ENCODE measurements at places on chromosomes 2 and 18. TPM values are rescaled to one million over a fixed set of nuclear protein-coding genes. Genes with fewer than 3 reads are reported as not detected.

Gene SERPINB3
- total RNA-seq = not detected

- H3K4me1 ChIP-seq = peaks cover 7% of the 10 kb centered on the region
- H3K4me3 ChIP-seq = no peak overlapping the region
- peaks cover 2% of the 10 kb centered on the region for H3K36me3 ChIP-seq
- no peaks in the 10 kb centered on the region for H3K27me3 ChIP-seq
- DNase-seq = no peak
These were observed 20.1 kb downstream of the ZC3H6 start for GRCh38 chr2:112295407-112296078.

DNA sequence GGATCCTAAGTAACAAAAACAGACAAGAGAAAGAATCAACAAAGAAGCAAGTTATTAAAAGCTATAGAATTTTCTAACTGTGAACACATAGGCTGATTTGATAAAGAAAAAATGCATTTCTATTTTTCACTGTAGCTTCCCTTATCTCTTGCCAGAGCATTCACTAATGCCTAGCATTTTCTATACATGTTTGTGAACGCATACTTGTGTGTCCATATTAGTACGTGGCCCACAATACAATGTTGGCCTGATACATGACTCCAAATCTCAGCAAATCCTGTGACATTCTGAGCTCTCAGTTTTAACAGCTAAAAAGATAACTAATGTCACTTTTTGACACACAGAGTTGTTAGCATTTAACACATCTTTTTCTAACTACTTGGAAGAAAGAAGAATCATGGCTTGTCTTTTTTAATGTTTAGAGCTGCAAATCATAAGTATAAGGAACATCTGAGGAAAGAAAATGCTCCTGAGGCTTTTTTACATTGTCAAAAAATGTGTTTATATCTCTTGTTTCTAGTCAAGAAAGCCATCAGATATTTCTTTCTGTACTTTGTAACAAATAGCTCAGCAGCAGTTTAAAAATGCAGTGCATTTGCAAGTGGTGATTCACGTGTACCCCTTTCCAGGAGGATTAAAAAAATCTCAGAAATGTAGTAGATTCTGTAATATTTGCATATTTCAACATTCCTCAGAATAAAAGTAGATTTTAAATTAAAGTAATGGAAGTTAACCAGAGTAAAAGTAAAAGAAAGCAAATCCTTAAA is 1646.8 kb upstream of the TMEFF2 start:
- H3K4me1 ChIP-seq = no peaks in the 10 kb centered on the region
- no peak overlapping the region for H3K27ac ChIP-seq
- H3K4me3 ChIP-seq = no peak overlapping the region
- no peaks in the 10 kb centered on the region for H3K36me3 ChIP-seq

DNA sequence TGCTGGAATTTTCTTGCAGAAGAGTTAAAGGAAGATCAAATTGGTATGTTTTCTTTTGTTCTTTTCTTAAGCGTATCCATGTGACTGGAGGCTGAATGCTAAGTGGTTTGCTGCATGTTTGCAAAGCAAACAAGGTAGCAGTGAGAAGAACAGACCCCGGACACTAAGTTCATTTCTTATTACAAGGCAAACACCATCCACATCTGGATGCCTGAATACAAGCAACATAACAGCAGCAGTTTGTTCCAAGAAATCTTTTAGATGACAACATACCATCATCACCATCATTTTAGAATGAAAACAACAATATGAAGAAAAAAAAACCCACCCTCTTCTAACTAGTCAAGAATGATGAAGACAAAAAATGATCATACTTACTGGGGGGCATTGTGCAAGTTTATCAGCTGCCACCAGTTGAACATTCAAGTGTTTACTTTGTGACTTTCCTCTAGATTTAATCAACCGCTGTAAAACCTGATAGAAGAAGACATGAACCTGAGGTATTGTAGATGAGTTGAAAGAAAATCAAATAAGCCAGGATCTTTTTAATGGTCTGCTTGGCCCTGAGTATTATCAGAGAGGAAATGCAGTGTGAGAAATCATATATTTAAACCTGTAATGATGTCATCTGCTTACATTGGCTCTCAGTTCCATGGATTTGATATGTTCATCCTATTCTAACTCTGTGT is 25.0 kb upstream of the ARL5A start:
- H3K4me3 ChIP-seq = no peak overlapping the region
- no peak overlapping the region for H3K27ac ChIP-seq
- no peak for DNase-seq

- H3K27me3 ChIP-seq = no peaks in the 10 kb centered on the region
- no peaks in the 10 kb centered on the region for H3K4me1 ChIP-seq
- H3K27ac ChIP-seq = no peak overlapping the region
These were observed 266.3 kb downstream of the CCDC85A start for GRCh38 chr2:56450047-56450446.

DNA sequence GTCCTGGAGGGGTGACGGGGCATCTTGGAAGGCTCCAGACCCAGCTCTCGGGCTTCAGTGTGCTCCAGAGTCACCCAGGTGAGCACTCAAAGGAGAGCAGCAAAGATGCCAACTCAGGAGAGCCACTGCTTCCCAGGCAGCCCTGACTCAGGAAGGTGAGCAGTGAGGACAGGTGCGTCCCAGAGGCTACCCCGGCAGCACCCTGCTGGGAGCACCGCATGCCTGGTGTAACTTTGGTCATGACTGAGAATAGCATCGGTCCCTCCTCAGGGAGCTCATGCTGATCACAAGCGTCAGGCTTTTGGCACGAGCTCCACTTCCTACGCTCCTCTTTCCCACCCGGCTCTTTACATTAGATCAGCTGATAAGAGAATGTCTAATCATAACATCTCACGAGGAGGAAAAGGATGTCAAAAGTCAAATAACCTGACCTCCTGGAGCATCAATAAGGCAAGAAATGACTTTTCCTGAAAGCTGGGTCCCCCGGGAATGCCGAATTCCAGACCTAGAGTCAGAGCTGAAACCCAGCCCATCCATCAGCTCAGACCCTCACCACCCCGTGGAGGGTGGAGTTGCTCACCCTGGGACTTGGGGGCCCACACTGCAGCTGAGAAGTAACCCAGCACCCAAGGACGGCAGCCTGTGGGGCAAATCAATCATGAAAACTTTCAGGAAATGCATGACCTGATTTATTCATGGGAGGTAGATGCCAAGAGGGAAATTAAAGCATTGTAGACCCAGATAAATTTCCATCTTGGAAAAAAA is 248.8 kb downstream of the ACKR3 start:
- no peak for DNase-seq
- H3K27me3 ChIP-seq = peaks cover 6% of the 10 kb centered on the region
- H3K4me3 ChIP-seq = no peak overlapping the region
- no peaks in the 10 kb centered on the region for H3K36me3 ChIP-seq
- no peak overlapping the region for H3K27ac ChIP-seq

Data from activated T-cell treated with anti-CD3 and anti-CD28 coated beads, Interleukin-2, amount 50 U/mL, for 72 hours (primary cell).